NAMALWA (cell line): ENCODE measurements at places on chromosomes 5 and 9.

- DNase-seq = no peak
These were observed 371.5 kb upstream of the KLF4 start for GRCh38 chr9:107861075-107861474.

GRCh38 chr5:74281166-74281565 is 359.4 kb downstream of the ENC1 start:
- no peak for DNase-seq

DNA sequence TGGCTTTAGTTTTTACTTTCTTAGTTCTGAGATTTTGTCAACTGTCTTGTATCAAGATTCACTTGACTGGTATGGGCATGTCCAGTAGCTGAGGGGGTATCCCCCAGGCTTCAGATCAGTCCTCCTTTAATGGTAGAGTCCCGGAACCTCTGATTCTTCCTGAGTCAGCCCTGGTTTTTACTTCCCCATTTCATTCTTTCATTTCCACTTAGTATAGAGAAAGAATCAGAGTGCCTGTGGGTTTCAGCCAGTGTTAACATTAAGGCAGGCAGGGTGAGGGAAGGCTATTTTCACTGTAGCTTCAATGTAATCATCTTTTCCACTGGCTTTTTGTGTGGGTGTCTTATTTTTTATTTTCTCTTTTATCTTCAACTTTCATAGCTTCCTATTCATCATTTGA is 8.3 kb upstream of the COMMD10 start:
- peak; percentile 78 for DNase-seq

GRCh38 chr9:92726348-92726747 is 38.3 kb downstream of the BICD2 start:
- no peak for DNase-seq

DNA sequence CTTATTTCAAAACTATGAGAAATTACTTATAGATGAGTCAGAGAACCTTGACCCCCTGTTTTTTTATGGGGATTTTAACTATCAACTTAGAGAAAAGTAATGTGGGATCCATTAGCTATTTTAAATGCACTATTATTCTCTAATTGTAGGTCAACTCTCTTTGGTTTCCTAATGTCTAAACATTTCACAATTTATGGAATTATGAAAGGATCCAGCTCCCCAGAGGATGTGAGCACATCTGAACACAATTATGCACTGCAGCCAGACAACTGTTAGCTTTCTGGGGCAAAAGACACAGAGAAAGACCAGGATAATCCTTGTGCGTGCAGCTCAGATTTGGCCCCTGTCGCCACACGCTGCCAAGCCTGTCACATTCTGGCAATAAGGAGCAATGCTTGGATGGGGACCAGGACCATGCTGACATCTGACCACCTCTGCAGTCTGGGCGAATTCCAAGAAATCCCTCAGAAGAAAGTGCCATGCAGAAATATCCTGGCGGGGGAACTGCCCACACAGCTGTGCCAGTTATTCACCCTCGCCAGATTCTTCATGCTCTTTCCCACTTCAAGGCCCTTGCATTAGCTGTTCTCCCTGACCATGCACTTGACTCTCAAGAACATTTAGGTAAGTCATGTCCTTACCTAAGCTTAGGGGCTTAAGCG is 22.2 kb upstream of the CMBL start:
- DNase-seq = no peak

DNA sequence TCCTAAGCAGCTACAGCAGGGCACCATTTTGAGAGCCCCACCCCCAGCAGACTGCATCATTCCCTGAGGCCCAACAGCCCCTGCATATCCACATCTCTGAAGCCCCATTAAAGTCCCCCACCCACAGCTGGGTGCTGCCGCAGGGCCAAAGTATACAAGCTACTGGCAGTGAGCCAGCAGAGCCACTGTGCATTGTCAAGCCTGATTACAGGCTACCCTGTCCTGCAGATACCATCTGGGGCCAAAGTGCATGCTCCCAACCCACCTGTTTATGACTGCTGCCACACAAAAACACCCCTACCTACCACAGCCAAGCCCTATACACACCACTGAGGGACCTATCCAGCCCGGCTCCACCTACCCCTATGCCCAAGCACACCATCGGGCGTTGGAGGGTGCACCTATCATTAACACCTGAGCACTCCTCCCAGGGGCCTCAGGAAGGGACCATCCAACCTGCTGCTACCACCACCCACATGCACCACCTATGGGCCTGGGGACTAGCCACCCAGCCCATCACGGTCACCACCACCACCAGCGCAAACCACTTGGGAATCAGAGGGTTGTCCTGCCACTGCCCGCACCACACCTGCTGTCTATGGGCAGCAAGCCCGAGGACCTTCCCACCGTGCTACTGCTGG is 105.0 kb downstream of the PLPP1 start:
- DNase-seq = no peak

DNA sequence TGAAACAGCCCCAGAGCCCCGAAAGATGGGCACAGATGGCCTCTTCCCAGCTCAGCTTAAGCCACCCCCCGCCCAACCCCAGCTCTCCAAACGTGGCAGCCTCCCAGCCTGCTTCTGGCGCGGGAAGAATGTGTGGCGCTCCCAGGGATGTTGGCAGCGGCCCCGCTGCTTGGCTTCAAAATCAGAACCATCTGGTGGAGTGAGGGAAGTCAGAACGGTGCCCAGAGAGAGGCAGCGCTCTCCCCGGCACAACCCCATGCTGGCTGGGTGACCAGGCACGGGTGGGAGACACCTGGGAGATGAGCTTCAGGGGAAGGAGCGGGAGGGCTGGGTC is 72.7 kb upstream of the ORM1 start:
- DNase-seq = no peak

DNA sequence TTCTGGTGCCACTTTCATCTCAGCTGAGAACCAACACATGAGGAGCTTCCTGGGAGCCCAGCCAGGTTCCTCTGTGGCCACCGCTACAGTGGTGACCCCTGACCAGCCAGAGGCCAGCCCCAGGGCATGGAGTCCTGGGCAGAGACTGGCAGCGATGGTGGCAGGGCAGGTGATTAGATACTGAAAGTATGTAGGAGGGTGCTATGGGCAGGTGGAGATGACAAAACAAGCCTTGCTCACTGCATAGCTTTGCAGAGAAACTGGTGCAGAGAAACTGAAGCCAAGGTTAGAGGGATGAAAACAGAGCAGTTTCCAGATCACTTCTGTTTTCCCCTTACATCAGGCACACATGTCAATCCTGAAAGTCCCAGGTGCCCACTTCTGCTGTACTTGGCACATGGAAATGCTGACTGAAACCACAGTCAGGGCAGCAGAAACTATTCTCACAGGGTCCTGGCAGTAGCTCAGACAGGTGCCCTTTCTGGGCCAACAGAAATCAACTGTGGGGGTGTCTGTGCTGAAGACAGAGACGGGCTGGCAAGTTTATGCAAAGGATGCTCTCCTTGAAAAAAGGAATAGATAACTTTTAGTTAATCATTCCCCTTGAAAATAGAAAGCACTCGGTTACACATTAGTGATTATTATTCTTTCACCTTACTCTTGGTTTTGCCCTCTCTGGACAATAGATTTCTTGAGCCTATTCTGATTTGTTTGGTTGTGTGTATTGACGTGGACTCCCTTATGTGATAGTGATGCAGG is 90.3 kb downstream of the ANKRD55 start:
- no peak for DNase-seq

DNA sequence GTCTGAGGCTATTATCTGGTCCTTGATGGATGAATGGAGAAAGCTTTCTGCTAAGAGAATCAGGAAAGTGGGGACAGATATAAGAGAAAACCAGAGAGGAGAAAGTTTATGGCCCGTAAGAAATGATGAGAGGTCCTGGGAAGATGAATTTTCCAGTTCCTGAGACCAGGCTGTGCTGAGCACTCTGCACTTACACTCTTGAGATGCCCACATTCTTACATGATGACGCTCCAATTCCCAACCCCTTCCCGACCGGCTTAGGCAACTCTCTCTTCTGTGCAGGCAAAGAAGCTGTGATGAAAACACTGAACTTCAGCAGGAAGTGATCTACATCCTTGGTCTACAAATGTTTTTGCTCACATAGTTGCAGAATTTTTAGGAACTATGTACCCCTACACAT is 417.0 kb downstream of the ARHGEF28 start:
- DNase-seq = no peak

- no peak for DNase-seq
These were observed 1737.9 kb upstream of the C9orf72 start for GRCh38 chr9:29311221-29311620.

DNA sequence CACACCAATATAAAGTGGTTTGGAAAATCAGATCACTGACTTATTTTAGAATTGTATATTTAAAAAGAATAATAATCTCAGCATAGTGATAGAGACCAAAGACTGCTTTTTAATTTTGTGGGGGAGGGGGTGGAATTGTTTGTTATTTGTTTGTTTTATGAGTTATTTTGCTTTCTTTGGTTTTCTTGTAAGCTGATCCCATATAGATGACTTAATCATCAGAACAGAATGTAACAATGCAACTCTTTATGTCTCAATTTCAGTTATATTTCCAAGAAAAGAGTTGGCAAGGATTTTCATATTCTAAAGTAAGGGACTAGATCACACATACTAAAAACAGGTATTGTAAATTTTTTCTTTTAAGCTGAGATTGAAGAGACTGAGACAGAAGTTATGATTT is 984.9 kb downstream of the TLE4 start:
- DNase-seq = no peak

GRCh38 chr9:23587433-23587832 is 238.6 kb downstream of the ELAVL2 start:
- DNase-seq = no peak

GRCh38 chr5:88826646-88827585 is 56.1 kb downstream of the MEF2C start:
- DNase-seq = peak; percentile 82

GRCh38 chr5:157269165-157269671 is 3.3 kb downstream of the CYFIP2 start:
- peak; percentile 34 for DNase-seq

- no peak for DNase-seq
These were observed 26.0 kb downstream of the JAKMIP2 start for GRCh38 chr5:147756566-147756965.

DNA sequence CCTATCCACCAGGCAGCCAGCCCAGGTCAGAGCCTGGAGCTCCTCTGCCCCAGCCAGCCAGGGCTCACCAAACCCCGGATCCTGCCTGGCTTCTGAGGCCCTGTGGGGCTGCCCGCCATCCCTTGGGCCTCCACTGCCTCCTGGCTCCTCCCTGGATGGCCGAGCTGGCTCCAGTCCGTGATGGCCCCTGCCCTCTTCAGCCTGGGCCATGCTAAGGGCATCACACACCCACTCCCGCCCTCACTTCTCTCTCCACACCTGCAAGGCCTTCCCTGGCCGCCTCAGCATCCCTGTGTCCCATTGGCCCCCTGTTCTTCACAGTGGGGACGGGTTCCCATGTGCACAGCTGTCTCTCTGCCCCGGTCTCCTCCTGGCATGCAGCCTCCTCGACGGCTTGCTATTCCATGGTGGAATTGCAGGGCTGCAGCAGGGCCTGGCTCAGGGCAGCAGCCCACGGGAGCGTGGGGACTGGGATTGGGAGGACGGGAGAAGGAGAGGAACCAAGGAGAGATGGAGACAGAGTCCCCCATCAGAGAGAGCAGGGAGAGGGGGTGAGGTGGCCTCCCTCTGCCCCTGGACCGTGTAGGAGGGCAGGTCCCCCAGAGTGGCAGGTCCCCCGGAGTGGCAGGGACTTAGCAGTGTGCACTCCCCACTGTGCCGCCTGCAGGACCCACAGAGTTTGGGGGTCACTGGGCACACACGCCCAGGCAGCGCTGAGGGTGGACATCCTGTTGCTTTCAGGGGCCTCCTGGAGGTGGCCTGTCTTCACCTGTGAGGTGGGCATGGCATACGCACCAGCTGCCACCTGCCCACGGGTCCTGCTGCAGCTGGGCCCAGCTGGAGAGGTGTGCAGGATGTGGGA is 16.7 kb upstream of the RNU6ATAC start:
- DNase-seq = no peak

DNA sequence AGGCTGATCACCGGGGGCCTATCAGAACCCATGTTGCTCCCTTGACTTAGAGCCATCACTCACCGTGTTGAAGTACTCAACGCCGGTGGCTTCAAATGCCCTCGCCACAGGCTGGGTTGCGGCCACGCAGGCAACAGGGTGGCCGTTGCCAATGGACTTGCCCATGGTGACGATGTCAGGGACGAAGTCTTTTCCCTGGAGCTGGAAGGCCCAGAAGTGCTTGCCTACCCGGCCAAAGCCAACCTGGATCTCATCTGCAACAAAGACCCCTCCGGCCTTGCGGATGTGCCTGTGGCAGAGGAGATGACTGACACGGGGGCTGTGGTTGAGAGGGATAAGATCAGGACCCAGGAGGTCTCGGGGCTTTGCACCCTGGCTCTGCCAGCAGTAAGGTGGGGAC is 10.3 kb downstream of the PHYKPL start:
- no peak for DNase-seq

- no peak for DNase-seq
These were observed 22.6 kb upstream of the MAMDC2 start for GRCh38 chr9:70020991-70021571.

DNA sequence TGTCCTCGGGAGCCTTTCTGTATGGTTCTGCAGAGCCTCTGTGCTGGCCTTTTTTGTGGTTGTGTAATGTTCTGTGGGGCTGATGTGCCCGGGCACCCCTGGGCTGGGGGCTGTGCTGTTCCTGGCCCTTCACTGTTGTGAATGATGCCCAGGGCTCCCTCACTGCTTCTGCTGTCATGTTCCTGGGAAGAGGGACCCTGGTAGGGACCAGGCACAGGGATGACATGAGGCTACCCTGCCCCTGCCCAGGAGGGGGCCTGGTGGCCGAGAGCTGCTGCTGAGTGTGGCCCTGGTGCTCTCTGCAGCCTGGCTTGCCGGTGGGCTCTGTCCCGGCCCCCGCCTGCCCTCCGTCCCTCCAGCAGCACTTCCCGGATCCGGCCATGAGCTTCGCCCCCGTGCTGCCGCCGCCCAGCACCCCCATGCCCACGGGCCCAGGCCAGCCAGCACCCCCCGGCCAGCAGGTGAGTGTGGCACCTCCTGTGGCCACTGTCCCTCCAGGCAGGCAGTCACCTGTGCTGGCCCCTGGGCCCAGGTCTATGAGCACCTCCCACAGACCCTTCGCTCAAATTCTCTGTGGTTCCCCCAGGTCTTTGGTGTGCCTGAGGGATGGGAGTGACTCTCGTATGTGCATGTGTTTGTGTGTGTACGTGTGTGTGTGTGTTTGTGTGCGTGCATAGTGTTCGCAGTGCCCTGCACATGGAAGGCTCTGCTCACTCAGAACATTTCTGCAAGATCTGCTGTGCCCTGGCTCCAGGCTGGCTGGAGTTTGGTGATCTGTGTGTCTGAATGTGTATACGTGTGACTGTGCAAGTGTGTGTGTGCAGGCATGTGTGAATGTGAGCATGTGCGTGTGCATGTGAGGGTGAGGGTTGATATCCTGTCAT is 72.3 kb downstream of the WNK2 start:
- DNase-seq = no peak

DNA sequence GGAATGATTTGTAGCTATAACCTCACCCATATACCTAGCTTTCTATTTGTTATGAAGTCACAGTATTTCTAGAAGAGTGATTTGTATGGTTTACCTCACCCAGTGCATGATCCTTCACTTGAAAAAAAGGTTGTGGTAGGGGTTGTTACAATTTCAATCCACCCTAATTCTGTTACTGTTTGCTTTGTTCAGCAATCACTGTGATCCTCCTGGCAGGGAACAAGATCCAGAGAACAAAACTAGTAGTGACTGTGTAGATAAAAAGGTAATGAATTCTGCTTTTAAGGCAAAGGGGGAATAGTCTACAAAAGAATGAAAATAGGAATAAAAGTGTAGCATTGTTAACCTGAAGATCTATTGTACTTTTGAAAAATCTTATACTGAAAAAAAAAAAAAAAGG is 191.3 kb upstream of the SH3GL2 start:
- no peak for DNase-seq

- no peak for DNase-seq
These were observed 11.5 kb downstream of the REEP5 start for GRCh38 chr5:112910529-112910928.
